ENCODE measurements at places on chromosomes 4 and X.

- DNase-seq: no peak
Observed at GRCh38 chrX:130688360-130688759, 214.6 kb downstream of the ENOX2 start.

DNA sequence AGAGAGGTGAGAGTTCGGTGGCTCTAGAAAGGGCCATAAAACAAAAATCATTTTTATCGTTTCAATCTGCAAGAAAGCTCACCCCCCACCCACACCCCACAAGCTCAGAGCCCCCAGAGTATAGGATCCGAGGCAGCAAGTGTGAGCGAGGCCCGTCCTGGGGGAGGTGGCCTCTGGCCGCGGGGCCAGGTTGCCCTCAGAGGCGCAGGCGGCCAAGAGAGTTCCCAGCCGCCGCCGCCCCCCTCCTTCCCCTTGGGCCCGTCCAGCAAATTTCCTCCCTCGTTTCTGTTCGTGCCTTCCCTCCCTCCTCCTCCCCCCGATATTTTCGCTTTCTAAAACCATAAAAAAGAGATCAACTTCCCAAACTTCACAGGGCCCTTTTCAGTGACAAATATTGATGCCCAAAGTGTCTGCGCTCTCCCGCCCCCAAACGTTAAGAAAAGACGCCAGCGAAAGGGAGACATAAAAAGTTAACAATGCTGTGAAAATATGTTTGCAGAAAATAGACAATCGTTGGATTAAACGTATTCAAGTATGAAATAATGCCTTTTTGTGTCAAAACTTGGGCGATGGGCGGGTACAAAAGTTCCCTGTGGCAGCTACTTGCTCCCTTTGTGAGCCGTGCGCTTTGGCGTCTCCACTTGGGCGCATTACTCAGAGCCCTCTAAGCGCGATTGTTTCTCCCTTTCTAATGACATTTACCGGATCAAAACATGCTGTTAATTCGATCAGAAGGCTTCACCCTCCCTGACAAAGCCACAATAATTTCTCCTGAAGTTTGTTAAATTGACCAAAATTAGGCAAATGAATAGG is 1.1 kb upstream of the HELT start:
- no peak for DNase-seq

DNA sequence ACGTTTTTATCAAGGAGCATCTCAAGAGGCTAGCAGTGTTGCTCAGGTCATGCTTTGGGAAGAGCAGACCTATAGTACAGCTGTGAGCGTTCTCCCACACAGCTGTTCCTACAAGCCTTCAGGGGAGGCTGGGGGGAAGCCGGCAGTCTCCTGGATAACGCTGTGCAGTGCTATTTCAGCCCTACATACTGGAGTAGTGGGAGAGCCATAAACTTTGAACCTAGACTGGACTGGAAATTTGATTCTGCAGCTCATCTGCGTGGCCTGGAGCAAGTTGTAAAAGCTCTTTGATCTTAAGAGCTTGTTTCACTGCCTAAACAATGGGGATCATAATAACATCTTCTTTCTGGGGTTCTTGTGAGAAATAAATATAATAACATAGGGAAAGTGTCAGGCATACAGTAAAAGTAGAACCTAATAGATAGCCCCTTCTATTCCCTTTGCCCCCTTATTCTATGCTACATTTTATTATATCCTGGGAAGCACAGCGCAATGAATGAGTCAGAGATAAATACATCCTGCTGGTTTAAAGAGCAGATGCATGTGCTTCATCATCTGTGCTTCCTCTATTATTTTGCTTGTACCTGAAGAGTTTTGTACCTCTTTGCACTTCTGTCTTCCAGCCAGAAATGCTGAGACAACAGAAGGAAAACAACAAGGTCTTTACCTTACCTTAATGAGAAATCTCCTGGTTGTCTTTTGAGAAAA is 14.7 kb upstream of the AMBN start:
- DNase-seq: peak; percentile 52

GRCh38 chr4:26509681-26510333 is 19.5 kb upstream of the CCKAR start:
- no peak for DNase-seq

- no peak for DNase-seq
Observed at GRCh38 chr4:84956014-84956413, 10.5 kb downstream of the WDFY3 start.

DNA sequence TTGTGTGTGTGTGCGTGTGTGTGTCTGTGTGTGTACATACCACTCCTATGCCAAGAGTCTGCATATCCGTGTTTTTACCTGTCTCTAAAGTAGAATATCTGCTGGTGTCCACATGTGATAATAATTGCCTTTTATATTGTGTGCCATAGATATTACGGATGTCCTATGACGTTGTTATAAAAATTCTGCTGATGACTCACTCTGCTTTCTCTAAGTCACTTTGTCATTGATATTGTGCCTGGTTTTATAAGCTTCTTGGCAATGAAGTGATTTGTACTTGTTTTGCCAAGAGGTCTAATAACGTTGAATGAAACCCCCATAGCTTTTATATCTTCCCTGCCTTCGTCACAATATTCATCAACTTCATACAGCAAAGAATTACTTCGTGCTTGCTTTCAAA is 102.6 kb upstream of the C1GALT1C1 start:
- DNase-seq: peak; percentile 33

DNA sequence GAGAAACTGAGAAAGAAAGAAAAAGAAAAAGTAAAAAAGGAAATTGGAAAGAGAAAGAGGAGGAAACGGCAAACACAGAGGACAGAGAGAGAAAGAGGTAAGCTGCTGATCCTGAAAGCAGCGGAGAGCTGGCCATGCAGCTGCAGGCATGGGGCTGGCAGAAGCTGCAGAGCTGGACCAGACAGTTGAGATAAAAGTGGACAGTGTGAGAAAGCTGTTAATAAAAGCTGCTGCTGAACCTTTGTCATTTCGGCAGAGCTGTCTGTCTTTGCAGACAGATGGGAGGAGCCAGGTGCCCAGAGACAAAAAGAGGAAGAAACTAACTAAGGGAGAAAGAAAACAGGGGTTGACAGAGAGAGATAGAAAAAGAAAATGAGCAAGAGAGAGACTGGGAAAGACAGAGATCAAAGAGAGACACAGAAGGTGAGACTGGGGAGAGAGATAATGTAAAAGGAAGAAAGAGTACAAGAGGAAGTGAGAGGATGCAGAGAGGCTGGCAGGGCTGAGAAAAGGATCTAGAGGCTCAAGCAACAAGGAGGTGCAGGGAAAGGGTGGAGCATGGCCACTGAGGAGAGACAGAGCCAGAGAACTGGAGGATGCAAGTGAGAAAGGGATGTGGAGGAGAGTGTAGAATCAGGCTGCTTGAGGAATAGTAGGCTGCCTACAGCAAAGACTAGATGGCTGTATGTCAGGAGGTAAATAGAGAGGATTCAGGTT is 376.8 kb upstream of the FGF16 start:
- no peak for DNase-seq

- DNase-seq: peak; percentile 71
Observed at GRCh38 chrX:38805432-38806389, 4.5 kb downstream of the MID1IP1 start.
